ENCODE measurements at places on chromosomes 13 and 19.

GRCh38 chr13:46124967-46125933 lies 20.4 kb upstream of the CPB2 start:
- DNase-seq = peak; percentile 97

GRCh38 chr19:57786906-57787305 lies 17.4 kb downstream of the ZNF586 start:
- no peak for DNase-seq

DNA sequence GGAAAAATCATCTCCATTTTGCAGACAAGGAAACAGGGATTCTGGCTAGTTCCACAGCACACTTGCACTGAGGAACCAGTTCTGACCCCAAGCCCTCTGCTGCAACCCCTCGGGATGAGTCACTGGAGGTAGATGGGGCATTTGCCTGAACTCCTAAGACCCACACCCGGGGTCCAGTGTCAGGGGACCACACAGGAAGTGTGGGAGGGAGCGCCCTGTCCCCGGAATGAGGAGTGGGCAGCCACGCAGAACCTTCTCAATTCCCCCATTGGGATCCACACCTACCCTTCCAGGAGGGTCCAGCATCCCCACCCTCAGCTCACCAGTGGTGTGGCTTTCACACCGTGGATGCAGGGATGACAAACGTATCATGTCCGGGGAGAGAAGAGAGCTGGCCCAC lies 62.7 kb downstream of the TSHZ3 start:
- DNase-seq = no peak

GRCh38 chr13:77760893-77761292 lies 63.4 kb downstream of the SLAIN1 start:
- DNase-seq = no peak

GRCh38 chr19:49690656-49691242 lies at the start of gene CPT1C:
TSS of gene CPT1C (plus strand) at chr19:49691116. CDS start at chr19:49692253, 1,137 bp downstream.
- no peak for DNase-seq

DNA sequence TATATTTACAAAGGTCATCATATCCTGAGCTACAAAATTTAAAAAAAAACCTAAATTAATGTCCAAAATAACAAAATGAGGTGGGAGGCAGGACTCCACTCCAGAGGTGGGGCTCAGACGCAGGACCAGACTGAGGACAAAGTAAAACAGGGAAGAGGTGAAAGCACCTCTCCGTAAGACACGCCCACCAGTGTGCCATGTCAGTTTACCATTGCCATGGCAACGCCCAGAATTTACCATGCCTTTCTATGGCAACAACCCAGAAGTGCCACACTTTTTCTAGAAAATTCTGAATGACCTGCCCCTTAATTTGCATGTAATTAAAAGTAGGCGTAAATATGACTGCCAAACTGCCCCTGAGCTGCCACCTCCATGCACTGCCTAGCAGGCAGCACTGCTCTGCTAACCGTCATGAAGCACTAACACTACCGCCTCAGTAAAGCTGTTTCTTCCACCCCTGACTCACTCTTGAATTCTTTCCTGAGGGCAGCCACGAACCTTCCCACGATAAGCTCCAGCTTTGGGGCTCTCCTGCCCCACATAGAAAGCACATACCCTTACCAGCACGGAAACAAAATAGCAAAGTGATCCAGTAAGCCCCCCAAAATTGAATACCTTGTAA lies 22.3 kb upstream of the PDCD5 start:
- DNase-seq = no peak

GRCh38 chr13:40408602-40409001 lies 257.8 kb downstream of the FOXO1 start:
- DNase-seq = no peak

Measured in GF-D8 (cell line).